Activated CD4-positive, alpha-beta T cell treated with anti-CD3 and anti-CD28 coated beads, Interleukin-2, amount 10 ng/mL, durations not matched to agents 24 days and 14 days (primary cell): ENCODE measurements at places on chromosomes 1 and 21. TPM values are rescaled to one million over a fixed set of nuclear protein-coding genes. Genes with fewer than 3 reads are reported as not detected.

DNA sequence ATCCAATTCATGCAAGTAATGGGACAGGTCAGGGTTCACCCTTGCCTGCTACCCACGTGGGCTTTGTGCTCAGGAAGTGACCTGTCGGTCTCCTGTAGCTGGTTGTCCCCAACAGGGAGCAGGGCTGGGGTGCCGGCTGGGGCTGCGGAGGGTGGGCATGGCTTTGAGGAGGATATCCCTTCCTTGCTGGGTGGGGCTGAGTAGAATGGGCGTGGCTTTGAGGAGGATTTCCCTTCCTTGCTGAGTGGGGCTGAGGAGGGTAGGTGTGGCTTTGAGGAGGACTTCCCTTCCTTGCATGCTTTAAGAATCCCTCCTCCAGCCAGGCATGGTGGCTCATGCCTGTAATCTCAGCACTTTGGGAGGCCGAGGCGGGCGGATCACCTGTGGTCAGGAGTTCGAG, 151.3 kb downstream of the CLIC6 start:
- no peak for DNase-seq

DNA sequence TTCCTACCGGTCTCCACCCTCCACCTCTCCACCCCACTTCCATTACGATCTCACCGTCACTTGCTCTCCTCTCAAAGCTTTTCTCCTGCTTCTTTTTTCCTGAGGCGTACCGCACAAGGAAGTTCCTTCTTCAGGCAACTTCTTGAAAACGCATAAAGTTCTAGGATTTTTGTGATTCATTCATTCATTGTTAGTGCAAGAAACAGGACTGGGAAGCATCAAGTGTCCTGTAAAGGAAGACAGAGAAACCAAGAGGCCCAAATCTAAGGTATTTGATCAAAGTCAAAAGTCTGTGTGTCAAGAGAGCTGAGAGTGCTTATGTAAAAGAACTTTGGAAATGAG, 1.3 kb upstream of the RCC2 start:
- no peak for DNase-seq

- DNase-seq = no peak
Measured at GRCh38 chr1:234716908-234717375, 107.0 kb upstream of the IRF2BP2 start.

GRCh38 chr1:10920063-10920626, 92.3 kb upstream of the TARDBP start:
- no peak for DNase-seq

- DNase-seq = no peak
Measured at GRCh38 chr1:117838911-117839310, 90.5 kb downstream of the GDAP2 start.

DNA sequence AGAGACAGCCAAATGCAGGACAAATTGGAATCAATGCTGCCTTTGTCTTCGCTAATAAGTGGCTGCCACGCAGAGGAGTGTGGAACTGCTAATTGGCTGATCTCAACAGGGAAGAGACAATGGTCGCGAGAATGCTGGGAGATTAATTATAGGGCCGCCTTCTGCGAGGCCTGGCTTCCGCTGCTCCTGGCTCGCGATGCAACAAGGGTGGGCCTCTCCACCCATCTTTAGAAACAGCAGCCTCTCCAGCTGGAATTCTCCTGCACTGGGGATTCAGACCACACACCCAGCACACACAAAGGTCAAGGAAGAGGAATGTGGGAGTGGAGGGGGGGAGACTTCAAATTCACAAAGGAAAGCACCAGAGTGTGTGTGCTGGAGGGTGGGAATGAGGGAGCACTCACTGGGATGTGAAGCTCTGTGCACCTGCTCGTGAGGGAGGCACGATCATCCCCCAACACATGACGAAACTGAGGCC, 200.7 kb upstream of the GRIK3 start:
- no peak for DNase-seq

DNA sequence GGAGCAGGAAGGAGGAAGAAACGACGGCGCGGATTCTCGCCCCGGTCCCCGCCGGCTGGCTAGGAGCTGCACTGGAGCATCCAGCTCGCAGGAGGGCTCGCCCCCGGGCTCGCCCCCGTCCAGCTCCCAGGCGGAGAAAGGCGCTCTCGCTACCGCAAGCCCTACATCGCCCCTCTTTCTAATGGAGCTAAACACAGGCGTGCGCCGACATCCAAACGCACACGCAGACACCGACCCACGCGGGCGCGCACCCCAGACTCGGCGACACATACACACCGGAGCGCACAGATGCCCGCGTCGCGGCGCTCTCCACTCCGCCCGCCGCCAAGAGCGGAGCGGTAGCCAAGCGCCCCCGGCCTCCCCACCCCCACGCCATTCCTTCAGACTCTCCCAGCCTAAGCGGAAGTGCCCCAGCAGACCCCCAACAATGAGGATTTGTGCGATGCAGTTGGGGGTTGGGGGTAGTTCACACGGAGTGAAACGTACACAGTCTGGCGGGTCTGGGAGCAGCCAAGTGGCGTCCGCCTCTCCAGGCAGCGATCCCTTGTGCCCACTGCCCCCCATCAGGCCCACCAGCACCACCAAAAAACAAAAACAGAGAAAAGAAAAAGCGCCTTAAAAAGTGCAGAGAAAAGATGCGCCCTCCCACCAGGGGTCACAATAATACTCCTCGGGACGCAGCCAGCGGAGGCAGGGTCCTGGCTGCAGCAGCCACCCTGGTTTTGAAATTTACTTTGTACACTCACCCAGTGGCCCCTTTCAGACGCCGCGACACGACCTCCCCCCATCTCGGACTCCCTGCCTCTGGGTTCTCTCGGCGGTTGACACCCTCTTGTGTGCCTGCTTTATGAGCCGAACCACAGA, 1.4 kb downstream of the DAB1 start:
- no peak for DNase-seq

DNA sequence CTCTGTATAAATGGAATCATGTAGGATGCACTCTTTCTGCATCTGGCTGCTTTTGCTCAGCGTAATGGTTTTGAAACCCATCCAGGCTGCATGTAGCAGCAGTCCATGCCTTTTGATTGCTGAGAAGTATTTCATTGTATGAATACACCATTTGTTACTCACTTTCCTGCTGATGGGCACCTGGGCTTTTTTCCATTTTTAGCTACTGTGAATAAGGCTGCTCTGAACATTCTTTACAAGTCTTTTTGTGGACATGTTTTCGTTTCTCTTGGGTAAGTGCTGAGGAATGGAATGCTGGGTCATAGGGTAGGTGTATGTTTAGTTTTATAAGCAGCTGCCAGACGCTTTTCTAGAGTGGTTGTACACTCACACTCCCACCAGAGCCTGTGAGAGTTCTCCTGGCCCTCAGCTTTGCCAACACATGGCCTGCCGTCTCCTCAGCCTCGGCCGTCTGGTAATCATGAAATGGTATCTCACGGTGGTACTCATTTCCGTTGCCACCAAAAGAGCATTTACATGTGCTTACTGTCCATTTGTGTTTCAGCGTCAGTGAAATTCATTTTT, 22.7 kb downstream of the SLX9 start:
- DNase-seq = no peak

DNA sequence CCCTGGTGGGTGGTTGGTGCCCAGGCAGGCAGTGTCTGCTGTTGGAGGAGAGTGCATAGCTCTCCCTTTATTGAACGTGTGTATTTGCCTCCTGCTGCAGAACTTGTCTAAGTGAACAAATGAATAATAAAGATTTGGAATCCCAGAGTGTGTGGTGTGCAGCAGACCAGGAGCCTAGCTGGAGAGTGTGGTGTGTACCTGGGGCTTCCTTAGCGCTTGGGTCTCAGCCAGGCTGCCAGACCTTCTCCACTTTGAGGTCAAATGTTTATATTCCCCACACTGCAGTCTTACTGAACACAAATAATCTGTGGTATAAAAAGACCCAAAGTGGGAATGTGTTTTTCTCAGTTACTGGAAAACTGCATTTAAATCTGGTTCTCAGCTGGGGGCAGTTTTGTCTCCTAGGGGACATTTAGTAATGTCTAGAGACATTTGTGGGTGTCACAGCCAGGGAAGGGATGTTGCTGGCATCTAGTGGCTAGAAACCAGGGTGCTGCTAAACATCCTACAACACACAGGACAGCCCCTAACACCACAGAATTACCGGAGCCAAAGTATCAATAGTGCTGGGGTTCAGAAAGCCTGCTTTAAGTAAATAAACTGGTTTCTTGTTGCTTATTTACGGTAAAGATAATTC, 23.6 kb downstream of the SLC37A1 start:
- DNase-seq = peak; percentile 71

DNA sequence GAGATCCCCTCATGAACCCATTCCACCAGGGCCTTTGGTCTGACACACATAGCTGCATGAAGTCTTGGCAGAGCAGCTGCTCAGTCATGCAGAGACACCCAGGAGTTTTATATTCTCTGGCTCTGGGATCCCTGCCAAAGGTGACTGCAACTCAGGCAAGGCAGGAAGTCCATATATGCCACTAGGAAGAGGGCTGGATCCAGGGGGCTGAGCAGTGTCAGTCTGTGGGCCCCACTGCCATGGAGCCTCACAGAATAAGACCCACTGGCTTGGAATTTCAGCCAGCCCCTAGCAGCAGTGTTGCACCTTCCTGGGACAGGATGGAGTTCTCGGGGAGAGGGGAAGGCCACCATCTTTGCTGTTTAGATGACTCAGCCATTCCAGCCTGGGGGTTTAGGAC, 199.7 kb downstream of the TBX15 start:
- DNase-seq = no peak

DNA sequence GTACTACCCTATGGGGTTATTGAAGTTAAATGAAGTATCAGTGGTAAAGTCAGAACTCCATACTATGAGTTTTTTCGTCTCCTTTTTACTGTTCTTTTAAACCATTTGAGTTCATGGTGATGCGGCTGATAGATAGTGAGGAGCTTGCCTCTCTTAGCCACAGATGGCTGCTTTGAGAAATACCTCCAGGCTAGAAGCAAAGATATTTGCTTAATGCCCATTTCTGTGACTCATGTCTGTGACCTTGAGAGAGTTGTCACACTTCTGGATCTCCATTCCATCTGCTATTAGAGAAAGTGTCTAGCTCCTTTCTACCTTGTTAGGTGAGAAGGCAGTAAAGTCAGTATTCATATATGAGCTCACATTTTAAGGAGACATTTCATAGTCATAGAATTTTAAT, 89.5 kb upstream of the PLXNA2 start:
- DNase-seq = no peak

DNA sequence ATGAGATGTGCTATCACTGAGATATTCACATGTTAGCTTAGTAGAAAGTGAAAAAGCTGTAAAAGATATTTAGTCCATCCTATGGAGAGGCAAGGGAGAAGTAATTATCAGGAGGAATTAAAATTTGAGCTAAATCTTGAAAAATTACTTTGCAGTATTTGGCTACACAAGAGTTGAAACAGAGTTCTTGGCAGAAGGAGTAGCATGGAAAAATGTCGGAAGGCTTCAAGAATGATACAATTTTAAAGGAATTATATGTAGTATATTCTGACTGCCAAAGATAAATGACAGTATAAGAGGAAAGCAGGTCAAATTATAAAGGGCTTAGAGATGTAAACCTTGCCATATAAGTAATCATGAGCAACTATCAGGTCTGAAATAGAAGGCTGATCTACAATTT, 518.9 kb downstream of the BRINP3 start:
- DNase-seq = no peak

Gene MYOG
- not detected in 2 replicates for total RNA-seq

Gene CHI3L1
- not detected in 2 replicates for total RNA-seq

Gene ZMPSTE24
- total RNA-seq = 50.4 and 50.8 TPM in 2 replicates
